ENCODE measurements at places on chromosomes 16 and 17.

GRCh38 chr16:83513008-83513755 lies 294.6 kb upstream of the HSBP1 start:
- no peak for DNase-seq

- DNase-seq: no peak
These were observed 2.9 kb downstream of the SPECC1 start for GRCh38 chr17:20012017-20012536.

GRCh38 chr16:35298460-35299243 lies 1839.2 kb downstream of the TP53TG3F start:
- DNase-seq: no peak

DNA sequence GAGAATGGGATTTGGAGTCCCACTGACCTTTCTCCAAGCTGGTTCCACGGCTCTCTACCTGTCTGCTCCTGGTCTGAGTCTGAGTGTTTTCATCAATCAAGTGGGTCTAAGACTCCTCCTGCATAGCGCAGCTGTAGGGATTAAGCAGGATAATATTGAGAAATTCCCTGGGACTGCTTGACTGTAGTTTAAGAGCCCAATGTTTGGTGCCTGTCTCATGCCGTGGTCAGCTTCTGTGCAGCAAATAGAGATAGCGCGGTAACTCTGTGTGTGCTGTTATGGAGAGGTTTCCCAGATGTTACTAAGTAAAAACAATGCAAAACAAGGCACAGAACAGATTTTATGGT lies 21.4 kb downstream of the RPTOR start:
- DNase-seq: no peak

DNA sequence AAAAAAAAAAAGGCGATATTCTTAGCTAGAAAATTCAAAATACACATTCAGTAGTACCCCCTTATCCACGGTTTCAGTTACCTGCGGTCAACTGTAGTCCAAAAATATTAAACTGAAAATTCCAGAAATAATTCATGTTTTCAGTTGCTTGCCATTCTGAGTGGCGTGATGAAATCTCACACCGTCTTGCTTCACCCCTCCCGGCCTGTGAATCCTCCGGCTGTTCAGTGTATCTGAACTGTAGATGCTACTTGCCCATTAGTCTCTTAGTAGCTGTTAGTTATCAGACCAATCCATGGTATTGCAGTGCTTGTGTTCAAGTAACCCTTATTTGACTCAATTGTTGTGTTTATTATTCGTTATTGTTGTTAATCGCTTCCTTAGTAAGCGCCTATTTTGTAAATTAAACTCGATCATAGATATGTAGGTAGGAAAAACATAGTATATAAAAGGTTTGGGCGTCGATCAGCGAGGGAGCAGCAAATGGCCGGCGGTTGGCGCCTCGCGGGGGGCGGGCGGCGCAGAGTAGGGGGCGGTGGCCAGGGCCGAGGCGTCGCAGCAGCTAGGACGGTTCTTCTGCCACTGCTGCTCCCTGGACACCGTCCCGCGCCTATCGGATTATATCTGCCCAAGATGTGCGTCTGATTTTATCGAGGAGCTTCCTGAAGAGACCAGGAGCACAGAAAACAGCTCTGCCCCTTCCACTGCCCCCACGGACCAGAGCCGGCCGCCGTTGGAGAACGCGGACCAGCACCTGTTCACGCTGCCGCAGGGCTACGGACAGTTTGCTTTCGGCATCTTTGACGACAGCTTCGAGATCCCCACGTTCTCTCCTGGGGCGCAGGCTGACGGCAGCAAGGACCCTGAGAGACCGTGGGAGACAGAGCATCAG lies 39.8 kb upstream of the AKAP1 start:
- DNase-seq: no peak

- DNase-seq: no peak
These were observed 62.4 kb downstream of the SNX11 start for GRCh38 chr17:48169926-48170325.

- DNase-seq: no peak
These were observed 188.0 kb upstream of the TNRC6C start for GRCh38 chr17:77770331-77771105.

- DNase-seq: no peak
These were observed 391.4 kb downstream of the WWOX start for GRCh38 chr16:78490847-78491246.

Data from stimulated activated CD8-positive, alpha-beta memory T cell treated with anti-CD3 and anti-CD28 coated beads, Interleukin-7, amount 100 ng/mL, for 4 hours (primary cell).